ENCODE measurements at places on chromosomes 1 and 21. TPM values are rescaled to one million over a fixed set of nuclear protein-coding genes. Genes with fewer than 3 reads are reported as not detected.

Gene EPHB2
- total RNA-seq, result 77.4 TPM

Gene SLC25A34
- total RNA-seq, result 1.1 TPM

Gene LRRC71
- total RNA-seq, result 0.33 TPM

Gene ZNF593OS
- total RNA-seq, result not detected

Gene ARMH1
- total RNA-seq, result 0.33 TPM

Gene SLC6A17
- total RNA-seq, result 0.76 TPM

Gene ADIPOR1
- 140 TPM for total RNA-seq

Gene KLF17
- not detected for total RNA-seq

Gene SERTAD4
- 3.3 TPM for total RNA-seq

Gene ANKRD45
- total RNA-seq, result not detected

Gene REN
- total RNA-seq, result 0.33 TPM

Gene NTMT2
- not detected for total RNA-seq

Gene MAPKAPK2
- 48.0 TPM for total RNA-seq

Gene NES
- 81.7 TPM for total RNA-seq

Gene FDPS
- 393 TPM for total RNA-seq

Gene THEM5
- total RNA-seq, result not detected

Gene HSD3B2
- not detected for total RNA-seq

Gene RIMS3
- under 0.01 TPM for total RNA-seq

Gene RPE65
- not detected for total RNA-seq

Gene BRDT
- total RNA-seq, result not detected

Gene MPZ
- total RNA-seq, result 0.86 TPM

Gene TMEM35B
- total RNA-seq, result 15.8 TPM

Gene CLCA1
- total RNA-seq, result not detected

Gene CAPN9
- not detected for total RNA-seq

Gene SLC35F3
- total RNA-seq, result not detected

Gene KIAA1614
- total RNA-seq, result 4.0 TPM

Gene CFHR1
- total RNA-seq, result 0.48 TPM

Gene TMPRSS15
- not detected for total RNA-seq

Gene CDCA8
- total RNA-seq, result 18.6 TPM

Gene VHLL
- 0.33 TPM for total RNA-seq

Gene RIPPLY3
- total RNA-seq, result not detected

Gene TNFRSF9
- 0.96 TPM for total RNA-seq

Gene SPATA21
- total RNA-seq, result not detected

Gene PRAMEF14
- total RNA-seq, result not detected

Gene ZNF670
- total RNA-seq, result 5.8 TPM

Gene LIN28A
- not detected for total RNA-seq

Gene CCDC17
- total RNA-seq, result 2.0 TPM

Gene EEIG2
- 3.6 TPM for total RNA-seq

Gene FCER1G
- not detected for total RNA-seq

Gene NPPA
- not detected for total RNA-seq

All from vein endothelial cell (primary cell).